ENCODE measurements at places on chromosomes 11 and 22.
A peak's percentile ranks its signal among the peaks of the same experiment; 100 is the strongest.

DNA sequence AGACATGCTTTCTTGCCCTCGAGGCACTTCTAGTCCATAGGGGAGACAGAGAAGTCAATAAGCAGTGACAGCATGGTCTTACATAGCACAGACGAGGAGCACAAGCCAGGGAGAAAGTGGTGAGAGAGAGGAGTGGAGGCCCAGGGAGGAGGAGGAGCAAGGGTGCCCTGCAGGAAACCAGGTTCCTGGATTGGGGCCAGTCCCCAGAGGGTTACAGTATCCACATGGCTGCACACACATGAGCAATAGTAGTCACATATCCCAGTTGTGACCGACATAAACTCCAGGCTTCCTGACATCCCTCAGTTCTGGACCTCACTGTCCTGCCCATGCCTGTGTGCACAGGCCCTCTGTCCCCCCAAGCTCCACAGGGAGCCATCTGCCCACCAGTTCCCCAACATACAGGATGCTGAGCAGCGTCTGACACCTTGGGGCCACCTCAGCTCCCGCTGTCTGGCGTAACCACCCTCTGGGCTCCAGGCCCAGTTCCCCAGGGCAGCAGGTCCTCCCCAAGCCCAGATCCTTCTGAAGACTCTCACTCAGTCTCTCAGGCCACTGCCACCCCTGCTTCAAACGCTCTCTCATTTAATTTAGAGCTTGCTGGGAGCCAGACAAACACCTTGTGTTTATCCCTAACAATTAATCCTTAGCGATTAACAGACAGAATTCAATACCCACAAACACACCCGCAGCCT, 53.7 kb downstream of the DSCAML1 start:
- no peak for DNase-seq

- DNase-seq, result peak; percentile 68
Measured at GRCh38 chr11:65637794-65638419, at the start of gene SIPA1. SIPA1 (plus strand) TSS chr11:65638101; CDS start chr11:65640922, 2,821 bp downstream.

DNA sequence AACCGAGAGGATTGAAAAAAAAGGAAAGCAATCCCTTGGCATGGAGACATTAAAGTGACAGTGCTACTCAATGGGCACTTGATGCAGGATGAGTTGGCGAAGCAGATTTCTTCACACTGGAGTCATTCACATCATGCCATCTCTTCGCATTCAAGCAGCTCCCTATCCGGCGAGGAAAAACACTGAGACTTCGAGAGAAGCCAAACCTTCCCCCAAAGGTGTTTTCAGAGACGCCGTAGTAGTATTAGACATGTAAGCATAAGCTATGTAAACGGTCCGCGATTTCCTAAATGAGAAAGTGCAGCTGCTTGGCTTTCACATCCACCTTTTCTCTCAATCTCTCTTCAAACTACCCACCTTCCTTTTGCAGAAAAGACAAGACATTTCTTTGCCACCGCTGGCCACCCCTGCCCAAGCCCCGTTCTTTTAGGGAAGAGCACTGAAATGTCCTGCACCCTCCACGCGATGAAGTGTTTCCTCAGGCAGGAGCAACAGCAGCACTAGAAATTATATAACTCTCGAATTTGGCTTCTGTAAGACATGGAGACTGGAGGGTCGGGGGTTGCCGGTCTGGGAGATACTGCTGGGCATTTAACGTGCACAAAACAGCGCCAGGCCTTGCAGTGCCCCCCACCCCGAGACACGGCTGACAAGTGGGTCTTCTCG, at the start of gene DLG2:
Gene DLG2, minus strand, starts transcription at position 13 of the 666 bp plus-strand sequence.
- DNase-seq, result no peak

GRCh38 chr22:22528780-22529179, 8.7 kb upstream of the ZNF280A start:
- DNase-seq, result no peak

GRCh38 chr22:49269371-49269770, 558.3 kb downstream of the BRD1 start:
- DNase-seq, result no peak

DNA sequence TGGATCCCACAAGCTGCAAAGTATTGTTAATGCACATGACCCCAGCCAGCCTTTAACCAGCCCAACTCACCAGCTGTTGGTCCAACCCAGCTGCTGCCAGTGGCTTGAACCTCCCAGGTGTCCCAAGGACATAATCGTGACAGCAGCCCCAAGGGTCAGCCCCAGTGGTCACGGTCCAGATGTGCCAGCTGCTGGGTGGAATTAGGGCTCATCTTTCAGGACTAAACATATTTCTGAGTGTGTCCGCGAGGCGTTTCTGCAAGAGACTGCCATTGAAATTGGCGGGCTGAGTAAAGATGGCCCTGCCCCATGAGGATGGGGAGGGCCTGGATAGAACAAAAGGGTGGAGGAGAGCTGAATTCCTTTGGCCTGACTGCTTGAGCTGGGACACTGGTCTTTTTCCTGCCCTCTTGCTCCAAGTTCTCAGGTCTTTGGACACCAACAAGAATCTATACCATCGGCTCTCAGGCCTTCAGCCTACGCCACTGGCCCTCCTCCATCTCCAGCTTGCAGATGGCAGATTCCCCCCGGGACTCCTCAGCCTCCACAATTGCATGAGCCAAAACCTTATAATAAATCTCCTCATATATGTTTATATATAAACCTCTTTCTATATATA, 240.2 kb downstream of the MN1 start:
- no peak for DNase-seq

DNA sequence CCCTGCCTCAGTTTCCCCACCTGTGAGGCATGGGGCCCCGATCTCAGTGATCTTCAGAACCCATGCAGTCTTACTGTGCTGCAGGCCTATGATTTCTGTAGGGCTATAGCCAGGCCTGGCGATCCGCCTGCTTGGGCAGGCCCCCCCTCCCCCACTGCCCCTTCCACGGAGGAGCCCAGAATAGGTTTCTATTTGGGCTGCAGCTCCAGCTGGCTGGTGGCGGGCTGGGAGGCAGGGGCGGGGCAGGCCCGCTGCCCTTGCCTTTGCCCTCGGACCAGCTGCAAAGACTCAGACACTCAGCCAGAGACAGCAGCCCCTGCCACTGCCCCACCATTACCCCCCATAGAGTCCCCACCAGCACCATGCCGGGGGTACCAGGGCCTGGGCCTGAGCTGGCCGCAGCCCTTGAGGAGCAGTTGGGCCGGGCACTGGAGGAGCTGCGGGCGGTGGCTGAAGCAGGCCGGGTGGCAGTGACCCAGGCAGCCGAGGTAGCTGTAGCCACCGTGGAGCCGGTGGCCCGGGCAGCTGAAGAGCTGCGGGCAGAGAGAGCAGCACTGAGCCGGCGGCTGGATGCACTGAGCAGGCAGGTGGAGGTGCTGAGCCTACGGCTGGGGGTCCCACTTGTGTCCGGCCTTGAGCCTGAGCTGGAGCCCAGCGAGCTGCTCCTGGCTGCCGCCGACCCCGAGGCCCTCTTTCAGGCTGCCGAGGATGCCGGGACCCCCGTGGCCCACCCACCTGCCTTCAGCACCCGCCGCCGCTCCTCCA, 12.2 kb downstream of the SMTN start:
- no peak for DNase-seq

DNA sequence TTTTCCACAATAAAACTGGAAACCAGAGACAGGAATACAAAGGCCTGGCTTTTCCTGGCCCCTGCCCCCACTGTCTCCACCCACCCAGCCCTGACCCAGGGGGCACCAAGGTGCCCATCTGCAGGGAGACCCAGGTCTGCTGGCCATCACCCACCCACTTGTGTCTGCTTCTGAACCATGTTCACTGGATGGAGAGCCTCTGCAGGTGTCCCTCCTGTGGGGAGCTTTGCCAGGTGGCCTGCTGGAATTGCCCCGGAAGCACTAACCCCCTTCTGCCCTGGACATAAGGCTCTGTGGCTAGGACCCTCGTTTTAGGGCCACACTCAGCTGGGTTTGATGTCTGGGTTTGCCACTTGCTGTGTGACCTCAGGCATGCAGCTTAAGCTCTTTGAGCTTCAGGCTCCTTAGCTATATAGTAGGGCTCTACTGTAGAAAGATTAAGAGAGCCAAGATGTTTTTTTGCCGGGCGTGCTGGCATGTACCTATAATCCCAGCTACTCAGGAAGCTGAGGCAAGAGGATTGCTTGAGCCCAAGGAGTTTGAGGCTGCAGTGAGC, 3.9 kb downstream of the SCARF2 start:
- no peak for DNase-seq

GRCh38 chr11:86313793-86314192, 11.8 kb downstream of the HIKESHI start:
- DNase-seq, result no peak

- no peak for DNase-seq
Measured at GRCh38 chr11:9953994-9954626, 290.2 kb downstream of the SWAP70 start.

DNA sequence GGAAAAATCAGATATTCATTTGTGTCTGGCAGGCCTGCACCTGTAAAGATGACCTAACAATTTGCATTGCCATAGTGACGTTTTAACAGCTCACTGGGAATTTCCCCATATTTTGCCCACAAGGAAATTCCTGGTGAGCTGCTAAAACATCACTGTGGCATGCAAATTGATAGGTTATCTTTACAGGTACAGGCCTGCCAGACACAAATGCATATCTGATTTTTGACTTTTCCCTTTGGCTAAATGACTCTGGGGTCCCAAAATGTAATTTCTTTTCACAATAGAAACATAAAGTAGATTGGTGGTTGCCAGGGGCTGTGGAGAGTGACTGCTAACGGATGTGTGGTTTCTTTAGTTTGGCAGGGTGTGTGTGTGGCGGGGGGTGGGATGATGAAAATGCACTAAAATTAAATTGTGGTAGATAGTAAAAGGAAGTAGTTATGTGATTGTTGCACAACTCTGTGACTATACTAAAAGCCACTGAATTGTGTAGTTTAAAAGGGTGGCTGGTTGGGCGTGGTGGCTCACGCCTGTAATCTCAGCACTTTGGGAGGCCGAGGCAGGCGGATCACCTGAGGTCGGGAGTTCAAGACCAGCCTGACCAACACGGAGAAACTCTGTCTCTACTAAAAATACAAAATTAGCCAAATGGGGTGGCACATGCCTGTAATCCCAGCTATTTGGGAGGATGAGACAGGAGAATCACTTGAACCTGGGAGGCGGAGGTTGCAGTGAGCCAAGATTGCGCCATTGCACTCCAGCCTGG, 18.5 kb upstream of the FEZ1 start:
- DNase-seq, result peak; percentile 14

DNA sequence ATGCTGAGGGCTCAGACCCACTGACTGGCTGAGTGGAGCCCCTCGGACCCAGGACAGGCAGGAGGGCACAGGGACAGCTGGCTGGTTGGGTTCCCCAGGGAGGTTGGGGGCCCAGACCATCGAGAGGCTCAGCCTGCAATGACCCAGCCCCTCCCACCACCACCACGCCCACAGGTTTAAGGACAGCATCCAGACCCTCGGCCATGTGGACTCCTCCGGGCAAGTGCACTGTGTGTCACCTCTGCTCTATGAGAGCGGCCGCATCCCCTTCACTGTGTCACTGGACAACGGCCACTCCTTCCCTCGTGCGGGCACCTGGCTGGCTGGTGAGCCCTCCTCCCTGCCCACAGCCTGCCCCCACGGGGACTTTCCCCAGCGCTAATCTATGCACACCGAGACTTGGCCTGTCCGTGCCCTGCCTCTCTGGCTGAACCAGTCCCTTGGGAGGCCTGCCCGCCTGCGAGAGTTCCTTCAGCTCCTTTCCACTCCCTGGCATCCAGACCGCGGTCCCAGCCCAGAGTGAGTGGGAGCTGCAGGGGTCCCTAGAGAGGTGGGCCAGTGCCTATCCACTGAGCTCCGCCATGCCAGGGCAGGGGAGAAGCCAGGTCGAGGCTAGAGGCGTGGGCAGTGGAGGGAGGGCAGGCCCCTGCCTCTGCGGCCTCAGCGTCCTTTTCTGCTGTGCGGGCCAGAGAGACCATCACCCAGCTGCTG, 2.2 kb downstream of the SUSD2 start:
- no peak for DNase-seq

DNA sequence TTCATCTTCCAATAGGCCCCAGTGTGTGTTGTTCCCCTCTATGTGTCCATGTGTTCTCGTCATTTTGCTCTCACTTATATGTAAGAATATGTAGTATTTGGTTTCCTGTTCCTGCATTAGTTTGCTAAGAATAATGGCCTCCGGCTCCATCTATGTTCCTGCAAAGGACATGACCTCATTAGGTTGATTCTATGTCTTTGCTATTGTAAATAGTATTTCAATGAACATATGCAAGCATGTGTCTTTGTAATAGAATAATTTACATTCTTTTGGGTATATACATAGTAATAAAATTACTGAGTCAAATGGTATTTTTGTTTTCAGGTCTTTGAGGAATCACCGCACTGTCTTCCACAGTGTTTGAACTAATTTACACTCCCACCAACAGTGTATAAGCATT, 202.9 kb upstream of the KIRREL3 start:
- DNase-seq, result no peak

- no peak for DNase-seq
Measured at GRCh38 chr11:130473056-130473794, 24.8 kb downstream of the ADAMTS15 start.

Measured in activated T-helper 1 cell treated with Interleukin-2 at 50 U/mL for 16 hours (primary cell).